LHCN-M2 (cell line): ENCODE measurements at places on chromosomes 11 and 22. TPM values are rescaled to one million over a fixed set of nuclear protein-coding genes. Genes with fewer than 3 reads are reported as not detected.

The C22orf15 gene
- 0.06 TPM in 1 of 2 replicates, not detected in the other for total RNA-seq

The NPTXR gene
- 0.06 and 0.23 TPM in 2 replicates for total RNA-seq

The TSPAN18 gene
- total RNA-seq = not detected in 2 replicates

The GLB1L3 gene
- total RNA-seq = not detected in 2 replicates

The GGTLC3 gene
- not detected in 2 replicates for total RNA-seq

The SPDYC gene
- total RNA-seq = not detected in 2 replicates

The PRG3 gene
- total RNA-seq = not detected in 2 replicates

The CDCA5 gene
- total RNA-seq = 48.0 and 62.1 TPM in 2 replicates

The TMEM86A gene
- total RNA-seq = 1.6 and 2.1 TPM in 2 replicates
